Activated CD4-positive, alpha-beta memory T cell treated with anti-CD3 and anti-CD28 coated beads for 36 hours (primary cell): ENCODE measurements at places on chromosomes 6 and 20. TPM values are rescaled to one million over a fixed set of nuclear protein-coding genes. Genes with fewer than 3 reads are reported as not detected.

GRCh38 chr6:126804332-126805064, 314.0 kb upstream of the RSPO3 start:
- DNase-seq = no peak

GRCh38 chr6:41712651-41713103, 22.7 kb downstream of the TFEB start:
- no peak for DNase-seq

The WFDC2 gene
- total RNA-seq = 0.38 TPM

The PNRC1 gene
- total RNA-seq = 95.1 TPM

The PGC gene
- total RNA-seq = not detected

The GPX5 gene
- total RNA-seq = not detected

The CTCFL gene
- not detected for total RNA-seq

The CST5 gene
- total RNA-seq = not detected
